Fibroblast of skin of right quadriceps (primary cell): ENCODE measurements at places on chromosomes 6 and 20.

DNA sequence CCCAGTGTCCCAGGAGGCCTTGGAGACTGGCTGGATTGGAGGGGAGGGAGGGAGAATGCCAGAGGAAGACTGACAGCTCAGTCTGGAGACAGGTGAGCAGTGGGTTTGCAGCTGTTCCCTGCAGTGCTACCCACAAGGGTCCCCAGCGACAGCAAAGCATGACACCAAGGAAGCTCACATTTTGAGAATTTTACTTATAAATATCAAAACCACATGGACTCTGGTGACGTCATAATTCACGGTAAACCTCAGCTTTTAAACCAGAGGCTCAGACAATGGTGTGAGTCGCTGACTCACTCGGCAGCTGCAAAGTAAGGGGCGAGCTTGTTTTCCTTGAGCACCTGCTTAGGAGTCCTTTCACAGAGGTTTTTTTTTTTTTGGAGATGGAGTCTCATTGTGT, 65.2 kb downstream of the THBS2 start:
- DNase-seq, result peak; percentile 88

DNA sequence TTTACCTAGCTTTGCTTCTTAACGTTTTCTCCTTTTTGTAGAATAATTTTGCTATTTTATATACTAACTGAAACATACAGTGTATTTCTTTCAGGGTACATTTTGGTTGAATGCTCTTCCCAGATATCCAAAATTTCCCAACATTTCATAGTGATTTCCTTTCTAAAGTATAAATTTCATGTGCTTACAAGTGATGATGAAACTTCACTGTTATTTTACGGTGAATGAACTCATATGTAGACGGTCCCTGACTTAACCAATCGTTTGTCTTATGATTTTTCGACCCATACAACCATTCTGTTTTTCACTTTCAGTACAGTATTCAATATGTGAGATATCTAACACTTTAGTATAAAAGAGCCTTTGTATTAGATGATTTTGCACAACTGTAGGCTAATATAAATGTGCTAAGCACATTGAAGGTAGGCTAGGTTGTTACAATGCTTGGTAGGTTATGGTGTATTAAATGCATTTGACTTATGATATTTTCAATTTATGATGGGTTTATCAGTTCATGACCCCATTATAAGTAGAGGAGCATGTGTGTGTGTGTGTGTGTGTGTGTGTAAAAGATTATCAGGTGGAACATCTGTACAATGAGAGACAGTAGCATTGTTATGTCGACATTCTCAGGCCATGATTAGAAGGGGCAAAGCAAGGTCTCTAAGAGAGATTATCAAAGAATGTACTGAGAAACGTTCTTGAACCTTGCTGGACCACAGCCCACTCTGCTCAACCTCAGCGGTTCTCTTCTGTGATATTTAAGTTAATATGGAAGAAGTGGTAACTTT, 20.9 kb downstream of the HIVEP1 start:
- DNase-seq, result no peak

GRCh38 chr20:33521461-33521860, 31.6 kb downstream of the CBFA2T2 start:
- DNase-seq, result no peak

DNA sequence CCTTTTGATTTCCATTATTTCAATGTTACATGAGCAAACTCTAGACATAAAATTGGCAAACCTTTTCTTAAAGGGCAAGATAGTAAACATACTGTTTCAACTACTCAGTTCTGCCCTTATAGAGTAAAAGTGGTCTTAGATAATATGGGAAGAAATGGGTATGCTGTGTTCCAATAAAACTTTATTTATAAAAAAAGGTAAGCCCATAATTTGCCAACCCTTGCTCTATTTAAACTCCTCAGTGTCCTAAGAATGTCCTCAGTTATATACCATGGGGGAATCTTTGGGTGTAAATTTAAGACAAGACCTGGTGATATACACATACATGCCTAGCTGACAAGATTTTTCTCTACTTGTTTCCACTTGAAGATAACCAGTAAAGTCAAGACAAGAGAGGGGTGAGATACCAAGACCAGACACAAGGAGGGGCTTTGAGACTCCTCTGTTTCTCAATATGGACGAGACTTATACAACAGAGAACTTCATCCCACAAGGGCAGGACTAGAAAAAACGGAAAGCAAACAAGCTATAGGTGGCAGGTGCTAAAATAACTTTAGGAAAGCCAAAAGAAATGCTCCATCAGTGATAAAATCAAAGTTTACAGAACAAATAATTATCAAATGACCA, 10.5 kb downstream of the SNX3 start:
- DNase-seq, result peak; percentile 16

GRCh38 chr6:110392727-110393126, 22.6 kb downstream of the DDO start:
- no peak for DNase-seq

DNA sequence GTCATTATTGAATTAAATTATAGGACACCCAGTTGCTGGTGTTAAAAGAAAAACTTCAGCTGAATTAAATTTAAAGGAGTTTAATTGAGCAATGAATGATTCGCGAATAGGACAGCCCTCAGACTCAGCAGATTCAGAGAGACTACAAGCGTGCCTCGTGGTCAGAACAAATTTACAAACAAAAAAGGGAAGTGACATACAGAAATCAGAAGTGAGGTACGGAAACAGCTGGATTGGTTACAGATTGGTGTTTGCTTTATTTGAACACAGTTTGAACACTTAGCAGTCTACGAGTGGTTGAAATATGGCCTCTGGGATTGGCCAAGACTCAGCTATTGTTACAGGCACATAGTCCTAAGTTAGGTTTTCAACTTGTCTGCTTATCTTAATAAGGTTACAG, 25.8 kb upstream of the TNFRSF21 start:
- DNase-seq, result no peak

GRCh38 chr6:98433325-98434056, 400.9 kb upstream of the POU3F2 start:
- DNase-seq, result no peak

DNA sequence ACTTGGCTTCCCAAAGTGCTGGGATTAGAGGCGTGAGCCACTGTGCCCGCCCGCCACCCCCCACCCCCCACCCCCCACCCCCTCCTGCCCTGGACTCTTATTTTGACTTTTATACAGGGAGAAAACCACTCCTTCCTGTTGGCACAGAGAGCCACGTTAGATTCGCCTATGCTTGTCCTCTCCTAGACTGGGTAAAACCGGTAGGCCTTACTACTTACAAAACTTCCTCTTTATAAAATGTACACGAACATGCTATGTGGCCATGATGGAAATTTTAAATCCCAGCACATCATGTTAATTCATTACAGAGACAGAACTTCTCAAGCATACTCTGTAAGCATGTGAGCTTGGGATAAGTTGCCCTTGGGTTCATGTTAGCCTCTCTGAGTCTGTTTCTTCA, 124.2 kb downstream of the SLC24A3 start:
- no peak for DNase-seq

DNA sequence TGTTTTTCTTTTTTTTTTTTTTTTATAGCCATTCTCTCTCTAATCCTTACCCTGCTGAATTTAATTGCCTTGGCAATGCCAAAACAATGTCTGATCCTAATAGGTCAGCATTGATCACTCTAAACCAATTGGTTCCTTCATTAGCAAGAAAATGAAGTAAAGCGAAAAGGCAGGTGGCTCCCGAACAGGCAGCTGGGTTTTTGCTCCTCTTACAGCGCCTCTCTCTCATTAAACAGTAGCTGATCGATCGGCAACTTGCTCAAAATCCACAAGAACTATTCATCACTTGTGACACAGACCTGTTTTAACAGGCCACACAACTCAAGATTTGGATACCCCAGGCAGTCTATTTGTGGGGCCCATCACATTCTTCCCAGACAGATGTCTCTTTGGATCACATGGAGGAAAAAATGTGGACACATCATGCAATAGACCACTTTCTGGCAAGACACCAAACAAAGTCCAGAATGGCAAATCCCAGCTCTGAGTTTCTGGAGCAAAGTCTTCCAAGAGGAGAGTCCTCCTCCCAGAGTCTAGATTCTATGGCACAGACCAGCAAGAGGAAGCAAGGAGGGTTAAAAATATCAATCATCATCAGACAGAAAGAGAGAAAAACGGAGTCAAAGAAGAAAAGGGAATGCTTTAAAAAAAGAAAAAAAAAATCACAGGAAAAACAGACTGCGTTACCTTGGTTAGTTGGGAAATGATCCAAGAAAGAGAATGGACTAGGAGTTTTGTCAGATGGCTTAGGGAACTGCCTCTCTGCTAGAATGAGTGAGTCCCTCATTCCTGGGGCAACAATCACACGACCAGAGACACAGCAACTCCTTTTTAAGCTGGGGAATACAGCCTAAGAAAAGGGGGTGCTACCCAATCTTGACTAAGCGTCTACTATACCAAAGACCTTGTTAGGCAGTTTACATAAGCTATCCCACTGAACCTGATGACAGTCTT, 247.8 kb downstream of the BTBD9 start:
- DNase-seq, result peak; percentile 80

GRCh38 chr6:98927534-98927933, 20.2 kb downstream of the FBXL4 start:
- DNase-seq, result no peak

- DNase-seq, result no peak
Measured at GRCh38 chr6:100475554-100476320, 11.0 kb upstream of the SIM1 start.

- no peak for DNase-seq
Measured at GRCh38 chr6:158991017-158991723, 8.8 kb downstream of the RSPH3 start.

GRCh38 chr6:1535295-1535694, 74.4 kb upstream of the FOXC1 start:
- DNase-seq, result no peak
